ENCODE measurements at places on chromosomes 16 and 17.

GRCh38 chr16:85759136-85759535 lies 8.2 kb upstream of the C16orf74 start:
- DNase-seq, result no peak

DNA sequence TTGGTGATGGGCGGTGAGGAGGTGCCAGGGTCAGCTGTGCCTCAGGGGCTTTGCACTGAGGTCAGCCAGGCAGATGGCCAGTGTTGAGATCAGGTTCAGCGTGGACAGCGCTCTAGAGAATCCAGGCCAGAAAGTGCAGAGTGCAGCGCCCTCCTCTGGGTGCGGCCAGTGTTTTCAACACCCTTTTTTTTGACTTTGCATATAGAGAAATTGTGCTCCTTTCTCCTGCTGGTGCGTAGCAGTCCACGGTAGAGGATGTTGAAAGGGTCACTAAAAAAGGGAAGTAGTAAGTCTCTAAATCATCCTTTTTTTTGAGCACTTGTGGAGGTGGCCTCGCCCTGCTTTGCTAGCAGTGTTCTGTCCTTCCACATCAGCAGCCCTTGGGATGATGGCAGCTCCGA lies 53.9 kb downstream of the BANP start:
- no peak for DNase-seq

GRCh38 chr17:56886288-56886731 lies 27.5 kb downstream of the TRIM25 start:
- DNase-seq, result no peak

- no peak for DNase-seq
These were observed 36.3 kb downstream of the MARF1 start for GRCh38 chr16:15606518-15607220.

GRCh38 chr17:38673707-38674013 lies 1.1 kb downstream of the EPOP start:
- DNase-seq, result no peak

GRCh38 chr17:66637491-66637890 lies 197.4 kb upstream of the CACNG5 start:
- DNase-seq, result peak; percentile 75

DNA sequence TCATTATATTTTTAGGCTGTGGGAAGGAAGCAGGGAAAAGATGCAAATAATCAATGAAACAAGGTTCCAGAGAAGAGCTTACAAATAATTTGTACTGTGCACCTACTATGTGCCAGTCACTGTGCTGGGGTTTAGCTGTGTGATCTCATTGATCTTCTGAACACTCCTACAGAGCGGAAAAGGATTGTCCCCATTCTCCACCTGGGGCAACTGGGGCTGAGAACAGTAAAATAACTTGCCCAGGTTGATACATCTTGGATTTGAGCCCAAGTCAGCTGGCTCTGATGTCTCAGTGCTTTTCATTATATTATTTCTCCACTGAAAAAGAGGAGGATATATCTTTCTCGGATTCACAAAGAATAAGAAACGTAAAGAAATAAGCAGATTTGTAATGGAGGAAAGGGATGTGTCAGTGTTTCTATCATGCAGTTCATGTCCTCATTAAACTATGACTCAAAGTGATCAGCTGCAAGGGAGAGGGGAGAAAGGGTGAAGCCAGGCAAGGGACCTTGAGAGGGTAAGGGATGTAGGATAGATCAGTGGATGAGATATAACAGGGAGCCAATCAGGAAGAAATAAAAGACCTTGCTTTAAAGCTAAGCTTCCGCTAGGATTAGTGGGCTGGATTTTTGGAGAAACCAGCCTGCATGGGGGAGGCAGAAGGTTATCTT lies 143.6 kb upstream of the NOL11 start:
- no peak for DNase-seq

- DNase-seq, result no peak
These were observed 21.1 kb upstream of the KCNG4 start for GRCh38 chr16:84260766-84261554.

DNA sequence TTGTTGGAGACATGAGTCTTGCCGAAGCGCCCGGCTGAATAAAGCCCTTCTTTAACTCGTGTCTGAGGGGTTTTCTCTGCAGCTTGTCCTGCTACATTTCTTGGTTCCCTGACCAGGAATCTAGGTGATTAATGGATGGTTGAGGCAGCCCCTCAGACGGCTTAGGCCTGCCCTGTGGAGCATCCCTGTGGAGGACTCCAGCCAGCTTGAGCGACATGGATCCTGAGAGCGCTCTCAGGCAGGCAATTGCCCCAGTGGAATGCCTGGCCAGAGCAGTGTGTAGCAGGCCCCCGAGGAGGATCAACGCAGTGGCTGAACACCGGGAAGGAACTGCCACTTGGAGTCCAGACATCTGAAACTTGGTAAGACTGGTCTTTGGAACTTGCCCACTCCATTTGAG lies 17.3 kb upstream of the ENDOV start:
- no peak for DNase-seq

DNA sequence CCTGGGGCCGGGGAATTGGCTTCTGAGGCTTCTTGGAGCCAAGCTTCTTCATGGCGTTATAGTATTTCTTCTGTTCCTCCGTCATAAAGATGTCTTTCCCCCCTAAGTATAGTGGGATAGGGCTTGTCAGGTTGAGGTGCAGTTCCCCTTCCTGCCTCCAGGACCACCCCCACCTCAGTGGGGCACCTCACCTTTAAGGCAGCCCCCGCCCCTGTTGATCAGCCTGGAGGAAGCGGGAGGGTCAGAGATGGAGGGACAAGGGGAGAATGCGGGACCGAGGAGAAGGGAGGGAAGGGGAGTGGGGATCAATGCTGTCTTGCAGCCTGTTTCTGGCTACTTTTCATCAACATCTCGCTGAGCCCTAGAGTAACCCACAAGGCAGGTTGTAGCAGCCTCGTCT lies 11.6 kb upstream of the CD79B start:
- DNase-seq, result no peak

- no peak for DNase-seq
These were observed 6.4 kb downstream of the ZNF764 start for GRCh38 chr16:30551781-30552180.

DNA sequence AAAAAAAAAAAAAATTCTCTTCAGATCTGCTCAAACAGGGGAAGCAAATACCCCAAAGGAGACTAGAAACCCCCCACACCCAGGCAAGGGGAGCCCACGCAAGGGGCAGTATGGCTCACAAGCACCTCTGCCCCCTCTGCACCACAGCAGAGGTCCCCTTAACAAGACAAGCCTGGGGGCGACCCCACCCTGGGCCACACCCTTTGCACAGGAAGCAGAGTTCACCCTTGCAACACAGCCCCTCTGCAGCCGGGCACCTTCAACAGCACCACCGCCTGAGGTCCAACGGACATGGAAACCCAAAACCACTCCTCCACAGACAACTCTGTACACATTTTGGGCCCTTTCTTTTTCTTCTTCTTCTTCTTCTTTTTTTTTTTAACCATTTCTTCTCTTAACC lies 12.8 kb downstream of the AXIN1 start:
- DNase-seq, result no peak

DNA sequence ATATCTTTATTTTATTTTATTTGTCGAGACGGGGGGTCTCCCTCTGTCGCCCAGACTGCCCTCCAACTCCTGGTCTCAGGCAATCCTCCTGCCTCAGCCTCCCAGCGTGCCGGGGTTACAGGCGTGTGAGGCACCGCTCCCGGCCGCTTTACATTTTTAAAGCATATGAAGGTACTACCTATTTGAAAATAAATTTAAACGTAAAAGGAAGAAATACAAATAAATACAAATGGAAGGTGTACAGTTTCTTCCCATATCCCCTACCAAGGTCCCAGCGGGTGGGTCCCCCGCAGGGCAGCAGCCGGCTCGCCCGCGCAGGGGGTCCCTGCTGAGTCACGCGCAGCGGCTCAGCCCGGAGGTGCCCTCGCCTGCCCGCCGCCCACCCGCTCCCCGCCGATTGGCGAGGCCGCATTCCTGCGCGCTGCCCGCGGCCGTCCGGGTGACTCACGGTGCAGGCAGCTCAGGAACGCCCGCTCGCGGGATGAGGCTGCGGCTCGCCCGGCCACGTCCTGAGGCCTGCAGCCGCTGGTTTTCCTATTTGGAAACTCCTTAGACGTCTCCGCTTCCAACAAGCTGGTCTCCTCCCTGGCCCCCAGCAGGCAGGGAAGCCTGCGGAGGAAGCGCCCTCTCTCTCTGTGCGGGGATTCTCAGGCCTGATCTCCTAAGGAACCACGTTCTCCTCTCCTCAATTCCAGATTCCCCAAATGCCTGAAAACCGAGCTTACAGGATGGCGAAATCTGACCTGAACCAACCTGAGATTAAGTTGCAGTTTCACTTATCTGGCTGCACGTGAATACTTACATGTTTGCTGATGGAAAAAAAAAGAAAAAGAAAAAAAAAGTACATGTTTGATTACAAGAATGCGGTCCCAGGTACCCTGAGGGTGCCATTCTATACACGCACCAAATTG lies 54.8 kb upstream of the MAP3K14 start:
- peak; percentile 96 for DNase-seq

Measured in foreskin keratinocyte (primary cell).